ENCODE measurements at places on chromosomes 6 and 20.
A peak's percentile ranks its signal among the peaks of the same experiment; 100 is the strongest.

DNA sequence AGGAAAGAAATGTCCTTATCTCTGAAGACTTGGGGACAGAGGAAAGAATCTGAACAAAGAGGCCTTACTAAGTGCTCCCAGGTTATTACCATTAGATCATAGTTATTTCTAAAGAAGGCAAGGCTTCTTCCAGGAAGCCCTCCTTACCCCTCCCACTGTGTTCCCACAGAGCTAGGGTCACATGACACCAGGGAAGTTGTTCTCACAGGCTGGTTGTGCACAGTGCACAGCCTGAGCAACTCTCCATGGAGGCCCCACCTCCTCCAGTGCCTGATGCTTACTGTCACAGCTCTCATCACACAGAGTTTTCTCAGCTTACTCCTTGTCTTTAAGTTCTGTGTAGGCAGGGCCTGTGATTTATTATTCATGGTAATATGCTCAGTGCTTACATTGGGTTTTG is 68.9 kb upstream of the SCGN start:
- no peak for DNase-seq

- no peak for DNase-seq
Observed at GRCh38 chr20:2794202-2794748, 6.2 kb downstream of the CPXM1 start.

DNA sequence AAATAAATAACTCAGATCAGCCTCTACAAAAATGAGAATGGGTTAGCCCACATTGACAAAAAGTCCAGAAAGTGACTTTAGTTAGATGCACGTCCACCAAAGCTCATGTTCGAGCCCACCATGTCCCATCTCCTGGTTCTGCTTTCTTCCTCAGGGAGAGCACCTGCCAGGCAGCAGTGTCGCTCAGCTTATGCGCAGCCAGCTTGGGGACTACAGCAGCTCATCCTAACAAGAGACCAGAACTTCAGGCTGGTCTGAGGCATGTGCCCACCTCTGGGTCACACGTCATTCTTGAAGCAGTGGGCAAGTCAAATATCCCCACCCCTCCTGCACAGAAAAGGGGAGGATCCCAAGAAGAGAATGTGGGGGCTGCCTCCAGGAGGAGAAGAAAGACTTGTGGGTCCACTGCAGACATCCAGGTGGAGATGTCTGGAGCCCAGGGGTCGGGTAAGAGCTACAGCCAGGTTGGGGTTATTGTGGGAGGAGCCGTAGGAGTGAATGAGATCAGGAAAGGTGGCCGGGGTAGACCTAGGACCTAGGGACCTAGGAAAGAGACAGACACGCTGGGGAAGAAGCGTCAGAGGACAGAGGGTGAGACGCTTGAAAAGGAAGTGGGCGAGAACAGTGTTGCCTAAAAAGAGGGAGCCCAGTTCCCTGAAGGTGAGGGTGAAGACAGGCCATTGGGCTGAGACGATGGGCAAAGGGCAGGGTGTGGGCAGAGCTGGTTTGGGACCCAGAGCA is 52.5 kb downstream of the SSR1 start:
- DNase-seq, result no peak

GRCh38 chr20:41424546-41424945 is 57.9 kb upstream of the EMILIN3 start:
- DNase-seq, result no peak

- DNase-seq, result no peak
Observed at GRCh38 chr6:2940010-2940850, 31.1 kb downstream of the SERPINB6 start.

GRCh38 chr6:169692516-169692915 is 9.3 kb downstream of the WDR27 start:
- DNase-seq, result no peak

GRCh38 chr6:104700371-104701185 is 159.1 kb downstream of the HACE1 start:
- no peak for DNase-seq

DNA sequence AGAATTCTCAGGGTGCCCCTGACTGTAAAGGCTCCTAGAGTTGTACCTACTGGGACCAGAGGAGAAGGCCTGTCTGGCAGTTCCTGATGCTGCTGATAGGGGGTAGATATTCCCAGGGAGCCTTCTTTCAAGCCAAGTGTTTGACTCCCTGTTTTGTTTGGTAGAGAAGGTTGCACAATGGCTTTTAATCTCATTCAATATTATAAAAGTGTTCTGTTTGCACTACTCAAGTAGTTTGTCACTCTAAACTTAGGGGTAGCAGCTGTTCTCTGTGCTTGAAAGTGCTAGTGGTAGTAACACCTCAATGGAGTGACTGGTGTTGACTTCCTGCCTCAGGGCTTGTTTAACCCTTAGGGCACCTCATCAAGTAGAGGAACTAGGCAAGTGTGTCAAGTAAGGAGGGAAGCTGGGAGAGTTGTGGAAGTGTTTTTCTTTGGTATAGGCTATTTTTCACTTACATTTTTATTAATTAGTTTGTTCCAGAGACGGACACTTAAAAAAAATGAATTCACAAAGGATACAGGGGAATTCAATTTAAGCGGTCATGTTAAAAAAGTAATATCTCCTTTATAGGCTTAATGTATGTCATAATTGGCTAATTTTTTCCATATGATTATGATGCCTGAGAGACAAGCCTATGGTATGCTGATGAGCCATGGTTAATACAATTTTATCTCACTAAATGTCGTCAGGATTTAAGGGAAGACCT is 38.1 kb downstream of the BICRAL start:
- DNase-seq, result no peak

GRCh38 chr20:15674253-15675060 is 898.8 kb downstream of the KIF16B start:
- DNase-seq, result peak; percentile 19

GRCh38 chr6:160462551-160463109 is 114.5 kb downstream of the SLC22A3 start:
- DNase-seq, result no peak

DNA sequence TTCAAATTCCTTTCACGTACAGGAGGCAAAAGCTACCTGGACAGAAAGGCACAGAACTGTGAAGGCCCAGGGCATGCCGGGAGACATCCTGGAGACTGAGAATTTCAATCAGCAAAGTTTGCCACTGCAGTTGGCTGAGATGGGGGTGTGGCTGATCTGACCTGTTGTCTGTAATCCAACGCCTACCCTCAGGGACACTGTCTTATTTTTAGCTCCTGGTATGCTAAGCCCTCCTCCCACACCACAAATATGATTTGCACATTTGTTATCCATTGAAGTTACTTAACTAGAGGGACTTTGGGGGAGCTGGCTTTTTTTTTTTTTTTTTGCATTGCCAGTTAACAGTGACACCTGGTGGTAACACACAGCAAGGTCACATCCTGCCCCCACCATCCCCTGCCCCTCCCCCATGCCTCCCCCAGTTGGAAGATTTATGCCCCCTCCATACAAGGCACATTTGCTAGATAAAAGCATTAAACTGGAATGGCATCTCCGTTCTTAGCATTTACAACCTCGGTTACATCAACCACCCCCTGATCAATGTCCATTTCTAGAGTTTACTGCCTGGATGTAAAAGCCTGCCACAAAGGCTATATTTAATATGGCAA is 40.4 kb downstream of the TTI1 start:
- peak; percentile 19 for DNase-seq

DNA sequence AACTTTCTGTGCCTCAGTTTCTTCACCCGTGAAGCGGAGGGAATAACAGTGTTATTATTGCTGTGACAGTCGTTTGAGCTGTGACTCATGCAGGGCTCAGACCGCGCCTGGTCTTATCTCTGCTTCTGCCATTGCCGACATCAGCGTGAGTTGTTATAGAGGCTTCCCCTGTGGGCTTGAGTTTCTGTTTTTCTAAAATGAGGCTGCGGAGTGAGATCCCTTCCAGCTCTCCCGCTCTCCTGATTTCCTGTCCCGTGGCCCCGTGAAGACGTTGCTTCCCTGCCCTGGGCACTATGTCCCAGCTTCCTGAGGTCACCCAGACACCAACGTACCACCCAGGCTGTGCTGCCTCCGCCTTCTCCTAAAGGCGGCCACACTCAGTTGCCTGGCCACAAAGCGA is 278.5 kb downstream of the BMP7 start:
- no peak for DNase-seq

DNA sequence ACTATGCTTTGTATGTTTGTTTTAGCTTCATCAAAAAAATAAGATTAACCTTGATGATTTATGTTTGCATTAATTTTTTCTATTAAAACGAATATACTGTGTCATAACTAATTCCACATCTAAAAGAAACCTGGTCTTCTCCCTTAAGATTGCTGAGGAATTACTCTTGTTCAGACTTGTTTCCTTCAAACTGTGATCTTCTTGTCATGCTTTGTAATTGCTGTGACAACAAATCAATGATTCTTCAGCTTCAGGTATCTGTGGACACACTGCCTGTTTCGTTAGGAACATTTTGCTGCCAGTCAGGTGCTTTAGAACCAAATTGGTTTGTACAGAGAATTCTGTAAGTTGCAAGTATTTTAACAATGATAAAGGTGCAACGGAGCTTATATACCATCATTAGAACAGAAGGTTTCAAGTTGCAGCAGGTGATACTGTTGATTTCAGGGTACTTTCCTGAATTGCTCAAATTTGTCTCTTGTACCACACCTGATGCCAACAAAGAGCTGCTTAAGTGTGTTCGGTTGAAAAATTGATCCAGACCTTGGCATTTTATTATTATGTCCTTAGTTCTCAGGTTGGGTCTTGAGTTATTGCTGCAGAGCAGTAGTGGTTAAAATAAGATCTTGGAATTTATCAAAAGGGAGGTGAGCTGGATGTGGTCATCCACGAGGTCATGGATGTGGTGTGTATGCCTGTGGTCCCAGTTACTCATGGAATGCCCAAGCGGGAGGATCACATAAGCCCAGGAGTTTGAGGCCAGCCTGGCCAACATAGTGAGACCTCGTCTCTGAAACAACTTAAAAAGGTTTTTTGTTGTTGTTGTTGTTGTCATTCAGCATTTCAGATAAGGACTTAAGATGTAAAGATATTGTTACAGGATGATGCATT is 19.5 kb downstream of the SYTL3 start:
- no peak for DNase-seq

- DNase-seq, result no peak
Observed at GRCh38 chr6:158524311-158524710, 35.6 kb upstream of the TMEM181 start.

DNA sequence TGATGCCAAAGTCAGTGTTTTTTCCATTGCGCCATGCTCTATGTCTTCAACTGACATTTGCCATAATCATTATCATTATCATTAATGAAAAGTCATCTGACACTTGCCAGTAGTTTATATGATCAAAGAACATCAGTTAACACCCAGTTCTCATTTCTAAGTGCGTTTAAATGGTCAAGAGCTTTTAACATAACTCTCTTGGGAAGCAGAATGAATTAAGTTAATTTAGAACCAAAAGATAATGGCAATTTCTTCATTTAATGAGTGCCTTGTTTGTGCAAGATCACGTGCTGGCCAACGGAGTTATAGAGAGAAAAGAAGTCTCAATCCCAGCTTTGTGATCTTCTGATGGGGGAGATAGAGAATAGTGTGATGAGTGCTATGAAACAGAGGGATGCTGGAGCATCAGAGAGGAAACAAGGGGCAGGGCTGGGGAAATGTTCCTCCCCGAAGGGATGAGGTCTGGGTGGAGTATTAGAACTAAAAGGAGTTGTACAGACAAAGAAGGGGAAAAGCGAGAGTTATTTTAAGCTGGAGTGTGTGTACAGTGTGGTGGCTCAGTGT is 20.3 kb downstream of the ANKS1A start:
- DNase-seq, result no peak

DNA sequence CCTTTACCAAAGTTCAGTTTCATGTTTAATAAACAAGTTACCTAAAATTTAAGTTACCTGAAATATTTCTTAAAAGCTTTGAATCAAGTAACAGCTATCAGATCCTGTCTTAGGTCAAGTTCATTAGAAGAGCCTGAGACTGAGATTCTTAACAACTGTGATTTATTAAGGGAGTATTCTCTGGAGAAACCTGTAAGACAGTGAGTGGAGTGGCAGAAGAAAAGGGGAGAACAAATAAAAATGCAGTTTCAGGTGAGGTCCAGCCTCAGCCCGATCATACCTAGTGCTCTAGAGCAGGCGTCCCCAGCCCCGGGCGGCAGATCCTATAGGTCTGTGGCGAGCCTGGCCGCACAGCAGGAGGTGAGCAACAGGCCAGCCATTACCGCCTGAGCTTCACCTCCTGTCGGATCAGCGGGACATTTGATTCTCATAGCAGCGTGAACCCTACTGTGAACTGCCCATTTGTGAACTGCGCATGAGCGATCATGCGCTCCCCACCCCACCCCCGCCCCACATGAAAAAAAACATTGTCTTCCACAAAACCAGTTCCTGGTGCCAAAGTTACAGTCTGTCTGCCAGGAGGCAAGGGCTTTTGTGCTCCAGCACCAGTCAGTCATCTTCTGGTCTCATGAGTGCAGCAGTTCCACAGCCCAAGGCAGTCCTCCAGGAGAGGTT is 59.2 kb upstream of the ADGRB3 start:
- DNase-seq, result no peak

- peak; percentile 91 for DNase-seq
Observed at GRCh38 chr6:31664790-31665500, at the start of gene GPANK1. Gene GPANK1 (minus strand): TSS chr6:31664997. CDS start chr6:31664478, 519 bp downstream.

DNA sequence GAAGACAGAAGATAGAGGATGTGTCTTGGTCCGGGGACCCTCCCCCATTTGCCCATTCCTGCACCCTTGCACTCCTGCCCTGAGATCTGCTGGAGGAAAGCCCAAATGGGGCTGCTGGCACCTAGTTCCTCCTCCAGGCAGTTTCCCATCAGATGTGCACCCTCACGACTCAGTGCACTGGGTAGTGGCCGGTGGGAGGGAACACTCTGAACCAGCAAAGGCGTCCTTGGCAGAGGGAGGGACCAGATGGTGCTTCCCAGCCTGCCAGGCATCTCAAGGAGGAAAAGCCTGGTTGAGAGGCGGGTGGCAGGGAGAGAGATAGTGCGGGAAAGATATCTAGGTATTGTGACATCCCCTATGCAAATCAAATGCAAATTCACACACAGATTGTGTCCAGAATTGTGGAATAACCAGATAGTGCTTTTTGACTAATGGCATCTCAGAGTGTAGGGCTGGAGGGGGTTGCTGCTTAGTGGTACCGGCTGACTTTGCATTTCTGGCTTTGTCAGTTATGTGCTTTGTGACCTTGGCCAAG is 19.5 kb downstream of the TMEM151B start:
- DNase-seq, result peak; percentile 16

DNA sequence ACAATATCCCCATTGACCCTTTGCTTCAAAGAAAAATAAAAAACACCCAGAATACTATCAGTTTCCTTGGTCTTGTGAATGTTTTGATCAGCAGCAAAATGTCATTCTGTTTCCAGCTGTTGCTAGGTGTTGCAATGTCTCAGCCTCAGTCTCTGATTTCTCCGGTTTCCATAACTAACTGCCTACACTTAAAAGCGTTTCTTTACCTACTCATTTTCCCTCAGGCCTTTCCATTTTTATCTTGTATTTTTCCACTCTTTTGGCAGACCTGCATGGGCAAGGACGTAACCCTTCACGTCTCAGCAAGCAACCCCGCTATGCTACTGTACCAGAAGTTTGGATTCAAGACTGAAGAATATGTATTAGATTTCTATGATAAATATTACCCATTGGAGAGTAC is 49.4 kb downstream of the KAT14 start:
- no peak for DNase-seq

GRCh38 chr20:47535088-47535487 is 33.4 kb downstream of the NCOA3 start:
- no peak for DNase-seq

Measured in NCI-H1694 (cell line).